ENCODE measurements at places on chromosomes 7 and 10.

- no peak for DNase-seq
Observed at GRCh38 chr7:158001003-158001402, 586.6 kb downstream of the PTPRN2 start.

GRCh38 chr7:23075571-23075970, 30.0 kb upstream of the KLHL7 start:
- no peak for DNase-seq

DNA sequence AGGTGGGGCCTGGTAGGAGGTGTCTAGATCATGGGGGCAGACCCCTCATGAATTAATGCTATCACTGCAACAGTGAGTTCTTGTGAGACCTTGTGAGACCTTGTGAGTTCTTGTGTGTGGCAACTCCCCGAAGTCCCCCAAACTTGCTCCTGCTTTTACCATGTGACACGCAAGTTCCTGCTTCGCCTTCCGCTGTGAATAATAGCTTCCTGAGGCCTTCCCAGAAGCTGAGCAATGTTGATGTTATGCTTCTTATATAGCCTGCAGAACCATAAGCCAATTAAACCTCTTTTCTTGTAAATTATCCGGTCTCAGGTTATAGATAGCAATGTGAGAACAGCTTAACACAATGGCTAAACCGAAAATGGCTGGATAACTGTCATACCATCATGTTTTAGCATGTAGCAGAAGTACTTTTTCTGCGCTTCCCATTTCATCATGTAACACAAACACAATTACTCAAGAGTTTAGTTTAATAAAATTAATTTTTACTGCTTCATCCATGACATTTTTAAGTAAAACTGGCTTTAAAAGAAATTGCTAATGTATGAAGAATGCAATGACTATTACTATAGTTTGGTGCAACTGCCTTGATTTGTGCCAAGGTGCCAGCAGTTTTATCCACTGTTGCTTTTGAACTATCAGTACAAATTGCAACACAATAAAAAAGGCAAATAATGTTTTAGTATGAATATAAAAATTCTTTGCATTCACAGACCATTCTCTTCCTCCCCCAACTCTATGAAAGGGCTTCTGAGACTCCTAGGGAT, 87.7 kb upstream of the TMEM168 start:
- DNase-seq: no peak

DNA sequence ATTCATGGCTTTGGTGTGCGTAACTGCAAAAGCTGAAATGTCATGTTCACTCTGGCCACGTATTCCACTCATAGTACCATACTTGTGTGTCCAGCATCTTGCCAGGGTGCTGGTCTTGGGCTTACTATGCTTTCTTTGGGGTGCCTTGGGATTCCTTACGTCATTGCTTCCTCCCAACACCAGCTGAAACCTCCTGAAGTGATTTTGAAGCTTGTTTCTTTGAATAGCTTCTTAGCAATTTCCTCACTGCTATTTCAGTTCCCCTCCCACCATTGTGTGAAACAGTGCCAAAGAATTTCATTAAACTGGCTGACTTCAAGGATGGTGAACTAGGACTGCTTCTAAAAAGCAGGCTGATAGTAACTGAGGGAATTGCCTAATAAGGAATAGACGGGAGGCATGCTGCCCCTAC, 36.9 kb downstream of the ENTPD1 start:
- no peak for DNase-seq

DNA sequence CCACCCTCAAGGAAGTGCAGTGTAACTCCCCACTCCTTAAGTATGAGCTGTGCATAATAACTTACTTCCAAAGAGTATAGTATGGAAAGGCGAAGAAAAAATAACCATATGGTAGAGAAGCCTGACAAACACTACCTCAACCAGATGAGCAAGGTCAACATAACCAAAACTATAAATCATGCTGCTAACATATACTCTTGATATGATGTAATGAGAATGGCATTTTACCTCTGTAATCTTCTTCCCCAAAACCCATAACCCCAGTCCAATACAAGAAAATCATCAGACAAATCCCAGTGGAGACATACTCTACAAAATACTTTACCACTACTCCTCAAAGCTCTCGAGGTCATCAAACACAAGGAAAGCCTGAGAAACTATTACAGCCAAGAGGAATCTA, 15.8 kb downstream of the OSBPL3 start:
- DNase-seq: no peak

DNA sequence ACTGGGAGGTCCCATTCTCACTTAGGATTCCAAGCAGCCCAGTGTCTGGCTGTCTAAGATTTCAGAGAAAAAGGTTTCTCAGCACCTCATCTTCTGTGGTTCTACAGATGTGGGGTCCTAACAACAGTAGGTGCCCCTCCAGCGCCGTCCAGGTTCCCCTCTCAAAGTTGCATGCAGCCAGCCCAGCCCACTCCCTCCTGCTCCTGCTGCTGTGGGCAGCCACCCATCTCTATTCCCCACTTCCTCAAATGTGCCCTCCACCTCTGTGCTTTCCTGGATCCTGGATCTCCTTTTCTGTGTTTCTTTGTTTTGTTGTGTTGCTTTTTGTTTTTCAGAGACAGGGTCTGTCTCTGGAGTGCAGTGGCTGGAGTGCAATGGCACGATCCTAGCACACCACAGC, 13.3 kb upstream of the SLC18A3 start:
- DNase-seq: no peak
